ENCODE measurements at places on chromosomes 11 and 22. TPM values are rescaled to one million over a fixed set of nuclear protein-coding genes. Genes with fewer than 3 reads are reported as not detected.

Gene MCAT
- 12.7 TPM for polyA plus RNA-seq

Gene NCR3LG1
- polyA plus RNA-seq, result 0.28 TPM

Gene GPHA2
- polyA plus RNA-seq, result not detected

Gene XRCC6
- 202 TPM for polyA plus RNA-seq

Gene IRAG1
- polyA plus RNA-seq, result 6.4 TPM

Gene CCND1
- polyA plus RNA-seq, result 66.7 TPM

Gene SMTN
- 287 TPM for polyA plus RNA-seq

Gene MORC2
- 27.1 TPM for polyA plus RNA-seq

Gene SAC3D1
- polyA plus RNA-seq, result 15.6 TPM

Gene CENPM
- 5.6 TPM for polyA plus RNA-seq

All from hindlimb muscle (tissue), 1 donor.